ENCODE measurements at places on chromosomes 5 and 9.

- H3K36me3 ChIP-seq: no peaks in the 10 kb centered on the region
- H3K4me3 ChIP-seq: no peak overlapping the region
- DNase-seq: no peak
- H3K4me1 ChIP-seq: no peaks in the 10 kb centered on the region
- H3K27me3 ChIP-seq: no peaks in the 10 kb centered on the region
Observed at GRCh38 chr9:116403171-116403570, 249.6 kb downstream of the PAPPA start.

DNA sequence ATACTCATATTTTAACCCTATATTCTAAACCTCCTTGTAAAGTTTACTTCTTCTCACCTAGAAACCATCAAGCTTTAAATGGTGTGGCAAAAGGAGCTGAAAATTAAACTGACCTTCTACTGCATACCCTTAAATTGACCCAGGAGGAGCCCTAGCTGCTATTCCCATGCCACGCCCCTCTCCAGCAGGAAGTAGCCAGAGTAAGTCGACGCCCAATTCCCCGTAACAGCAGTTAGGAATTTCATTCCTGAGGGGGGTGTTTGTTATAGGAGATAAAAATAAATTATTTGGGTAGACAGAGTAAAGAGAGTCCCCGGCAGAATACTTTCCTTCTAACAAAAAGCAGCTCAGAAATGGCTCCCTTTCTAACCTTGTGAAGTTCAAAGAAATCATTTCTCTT lies 111.8 kb upstream of the FAM174A start:
- H3K4me3 ChIP-seq: no peak overlapping the region
- no peak for DNase-seq
- H3K36me3 ChIP-seq: no peaks in the 10 kb centered on the region
- H3K27me3 ChIP-seq: no peaks in the 10 kb centered on the region
- no peak overlapping the region for H3K27ac ChIP-seq

- H3K4me3 ChIP-seq: no peak overlapping the region
- H3K27ac ChIP-seq: no peak overlapping the region
- no peaks in the 10 kb centered on the region for H3K36me3 ChIP-seq
- no peaks in the 10 kb centered on the region for H3K4me1 ChIP-seq
Observed at GRCh38 chr9:120741701-120742100, 27.4 kb upstream of the MEGF9 start.

GRCh38 chr5:169426784-169427183 lies 125.8 kb upstream of the SLIT3 start:
- H3K4me1 ChIP-seq: no peaks in the 10 kb centered on the region
- H3K27ac ChIP-seq: no peak overlapping the region
- H3K36me3 ChIP-seq: no peaks in the 10 kb centered on the region
- no peak overlapping the region for H3K4me3 ChIP-seq

DNA sequence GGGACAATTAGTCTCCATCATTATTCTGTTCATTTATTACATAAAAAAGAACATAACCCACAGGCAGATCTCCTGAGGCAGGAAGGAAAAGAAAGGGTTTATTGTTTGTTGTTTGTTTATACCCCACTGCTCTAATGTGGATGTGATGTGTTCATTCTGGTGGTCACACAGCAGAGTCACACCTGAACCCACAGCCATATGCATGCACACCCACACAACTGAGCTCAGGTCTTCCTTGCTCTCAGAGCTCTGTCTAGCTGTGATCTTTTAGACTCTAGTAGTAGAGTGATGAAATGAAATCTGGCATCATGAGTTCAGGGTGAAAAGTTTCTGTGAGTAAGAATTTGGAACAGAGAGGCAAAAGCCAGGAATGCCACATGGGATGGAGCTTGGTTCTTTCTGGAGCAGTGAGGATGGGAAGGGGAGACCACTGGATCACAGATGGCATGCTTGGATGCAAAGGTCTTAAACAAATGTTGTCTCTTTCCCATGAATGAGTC lies 227.0 kb downstream of the PAPPA start:
- DNase-seq: no peak
- H3K36me3 ChIP-seq: no peaks in the 10 kb centered on the region
- H3K4me3 ChIP-seq: no peak overlapping the region
- H3K27me3 ChIP-seq: no peaks in the 10 kb centered on the region
- no peaks in the 10 kb centered on the region for H3K4me1 ChIP-seq

DNA sequence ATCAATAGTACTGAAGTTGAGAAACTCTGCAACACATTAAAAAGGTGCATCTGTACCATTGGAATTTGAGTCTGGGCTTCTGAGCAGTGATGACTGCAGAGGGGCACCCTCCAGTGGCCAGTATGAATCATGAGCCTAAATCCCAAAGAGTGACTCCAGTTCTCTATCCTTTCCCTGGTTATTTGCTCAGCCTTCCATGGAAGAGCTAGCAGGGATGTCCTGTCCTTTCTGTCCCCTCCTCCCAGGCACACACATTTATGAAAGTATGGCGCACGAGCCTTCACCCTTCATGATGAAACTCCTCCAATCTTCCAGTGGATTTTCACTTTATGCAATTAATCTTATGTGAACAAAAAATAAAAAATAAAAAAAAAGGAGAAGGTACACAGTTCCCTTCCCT lies 81.0 kb downstream of the ESM1 start:
- no peak for DNase-seq
- H3K36me3 ChIP-seq: peaks cover 2% of the 10 kb centered on the region
- H3K4me1 ChIP-seq: peaks cover 47% of the 10 kb centered on the region
- no peak overlapping the region for H3K4me3 ChIP-seq

DNA sequence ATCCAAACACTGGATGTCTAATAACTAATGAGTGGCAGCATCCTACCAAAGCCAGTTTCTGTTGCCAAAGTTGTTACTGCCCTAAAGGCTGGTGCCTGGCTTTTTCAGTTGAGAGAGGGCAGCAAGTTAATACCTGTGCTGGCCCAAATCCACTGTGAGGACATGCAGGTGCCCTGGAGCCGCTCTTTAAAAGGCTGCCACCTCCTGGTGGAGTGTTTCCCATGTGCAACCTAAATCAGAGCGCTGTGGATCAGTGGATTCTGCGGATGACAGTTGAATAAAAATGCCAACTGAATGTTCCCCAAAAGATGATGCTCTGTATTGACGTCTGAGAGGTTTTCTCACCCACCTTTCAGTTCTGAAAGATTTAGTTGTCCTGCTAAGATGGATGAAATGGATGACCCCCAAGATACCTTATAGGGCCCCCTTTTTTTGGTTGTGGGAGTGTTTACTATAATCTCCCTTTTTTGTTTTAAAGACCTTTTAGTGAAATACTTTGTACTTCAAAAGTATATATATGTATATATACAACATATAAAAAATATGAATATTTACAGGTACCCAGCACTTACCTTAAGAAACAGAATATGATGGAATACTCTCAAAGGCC lies 146.4 kb downstream of the EGFLAM start:
- no peak overlapping the region for H3K4me3 ChIP-seq
- H3K27me3 ChIP-seq: peaks cover 15% of the 10 kb centered on the region
- no peaks in the 10 kb centered on the region for H3K4me1 ChIP-seq
- no peaks in the 10 kb centered on the region for H3K36me3 ChIP-seq

GRCh38 chr9:110532908-110533665 lies 46.5 kb downstream of the SVEP1 start:
- no peak overlapping the region for H3K27ac ChIP-seq
- no peaks in the 10 kb centered on the region for H3K27me3 ChIP-seq
- DNase-seq: no peak
- H3K4me1 ChIP-seq: no peaks in the 10 kb centered on the region
- no peaks in the 10 kb centered on the region for H3K36me3 ChIP-seq

GRCh38 chr9:79028101-79028500 lies 543.7 kb upstream of the TLE4 start:
- DNase-seq: no peak
- no peak overlapping the region for H3K4me3 ChIP-seq
- no peaks in the 10 kb centered on the region for H3K36me3 ChIP-seq
- no peaks in the 10 kb centered on the region for H3K4me1 ChIP-seq

- no peak overlapping the region for H3K4me3 ChIP-seq
- peaks cover 1% of the 10 kb centered on the region for H3K36me3 ChIP-seq
- no peak for DNase-seq
- peaks cover 5% of the 10 kb centered on the region for H3K4me1 ChIP-seq
- H3K27ac ChIP-seq: no peak overlapping the region
- H3K27me3 ChIP-seq: no peaks in the 10 kb centered on the region
Observed at GRCh38 chr9:76116913-76117312, 226.4 kb downstream of the PCSK5 start.

DNA sequence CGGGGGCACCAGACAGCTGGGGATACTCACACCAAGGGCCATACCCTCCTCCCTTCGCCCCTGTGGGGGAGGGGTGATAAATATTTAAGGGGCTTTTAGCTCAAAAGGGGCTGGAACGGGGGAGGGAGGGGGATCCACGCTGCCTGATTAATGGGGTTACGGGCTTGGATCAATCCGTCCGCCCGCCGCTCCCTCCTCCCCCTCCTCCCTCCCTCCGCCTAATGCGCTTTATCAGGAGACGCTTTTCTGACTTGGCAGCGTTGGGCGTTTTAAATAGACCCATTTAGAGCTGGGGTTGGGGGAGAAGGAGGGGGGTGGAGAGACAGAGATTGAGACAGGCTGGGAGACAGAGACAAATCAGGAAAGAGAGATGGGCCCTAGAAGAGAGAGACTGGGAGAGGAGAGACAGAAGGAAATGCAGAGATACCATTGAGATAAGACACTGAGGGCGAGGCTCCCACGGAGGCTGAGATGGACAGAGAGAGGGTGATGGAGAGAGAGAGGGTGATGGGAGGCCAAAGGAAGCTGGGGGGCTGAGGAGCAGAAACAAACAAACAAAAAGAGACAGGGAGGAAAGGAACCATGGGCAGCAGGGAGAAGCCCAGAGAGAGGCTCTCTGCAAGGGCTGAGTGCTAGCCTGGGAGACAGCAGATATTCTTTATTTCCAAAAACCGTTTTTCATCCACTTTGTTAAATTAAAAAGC lies 10.3 kb downstream of the CNTFR start:
- no peak overlapping the region for H3K4me3 ChIP-seq
- H3K27ac ChIP-seq: no peak overlapping the region
- DNase-seq: no peak

DNA sequence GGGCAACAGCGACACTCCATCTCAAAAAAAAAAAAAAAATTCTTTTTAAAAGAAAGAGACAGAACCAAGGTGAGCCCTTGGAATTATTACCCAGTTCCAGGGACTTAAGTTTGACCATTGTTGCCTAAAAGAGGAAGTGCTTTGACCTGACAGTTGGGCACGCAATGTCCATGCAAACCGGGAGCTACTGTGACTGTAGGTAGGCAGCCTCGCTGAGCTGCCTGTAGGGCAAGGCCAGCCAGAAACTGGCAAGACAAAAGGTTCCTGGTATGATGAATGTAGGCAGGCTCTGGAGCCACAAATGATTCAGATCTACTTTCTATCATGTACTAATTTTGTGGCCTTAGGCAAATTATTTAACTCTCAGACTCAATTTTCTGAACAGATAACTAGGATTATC lies 334.8 kb upstream of the ZNF462 start:
- H3K4me3 ChIP-seq: no peak overlapping the region
- no peak overlapping the region for H3K27ac ChIP-seq
- H3K36me3 ChIP-seq: no peaks in the 10 kb centered on the region
- no peaks in the 10 kb centered on the region for H3K4me1 ChIP-seq

DNA sequence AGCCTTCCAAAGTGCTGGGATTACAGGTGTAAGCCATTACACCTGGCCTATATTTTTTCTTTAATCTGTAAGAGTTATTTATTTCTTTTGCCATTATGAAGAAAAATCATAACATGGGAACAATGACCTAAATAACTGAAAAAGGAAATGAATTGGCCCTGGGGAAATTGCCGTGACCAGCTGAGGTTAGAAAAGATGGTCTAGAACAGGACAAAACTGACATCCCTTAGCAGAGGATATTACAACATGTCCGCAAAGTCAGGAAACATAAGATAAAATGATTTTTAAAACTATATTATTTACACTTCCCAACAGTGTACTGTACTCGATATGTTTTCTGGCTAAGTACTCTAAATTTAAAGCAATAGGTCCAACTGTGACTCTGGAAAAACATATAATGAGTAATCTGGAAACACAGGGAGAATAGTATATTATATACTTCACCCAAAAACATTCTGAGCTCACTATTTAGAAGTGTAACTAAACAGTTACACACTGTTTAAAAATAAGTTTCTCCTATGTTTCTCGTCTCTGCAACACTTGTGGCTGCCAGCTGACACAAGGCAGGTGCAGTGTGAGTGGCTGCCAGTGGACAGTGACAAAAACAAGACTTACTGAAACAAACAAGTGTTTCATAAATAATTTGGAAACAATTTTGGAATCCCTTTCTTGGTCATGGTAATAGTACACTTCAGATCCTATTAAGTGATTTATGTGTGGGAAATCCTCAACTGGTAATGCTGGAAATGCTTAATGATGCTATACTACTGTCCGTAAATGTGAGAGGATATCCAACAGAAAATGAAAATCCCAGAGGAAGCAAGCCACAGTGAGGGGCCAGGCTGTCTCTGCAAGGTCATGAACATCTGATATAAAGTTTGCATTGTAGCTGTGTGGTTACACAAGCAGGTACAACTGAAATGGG lies 69.1 kb downstream of the C9orf85 start:
- H3K36me3 ChIP-seq: no peaks in the 10 kb centered on the region
- no peak overlapping the region for H3K27ac ChIP-seq
- no peak overlapping the region for H3K4me3 ChIP-seq

DNA sequence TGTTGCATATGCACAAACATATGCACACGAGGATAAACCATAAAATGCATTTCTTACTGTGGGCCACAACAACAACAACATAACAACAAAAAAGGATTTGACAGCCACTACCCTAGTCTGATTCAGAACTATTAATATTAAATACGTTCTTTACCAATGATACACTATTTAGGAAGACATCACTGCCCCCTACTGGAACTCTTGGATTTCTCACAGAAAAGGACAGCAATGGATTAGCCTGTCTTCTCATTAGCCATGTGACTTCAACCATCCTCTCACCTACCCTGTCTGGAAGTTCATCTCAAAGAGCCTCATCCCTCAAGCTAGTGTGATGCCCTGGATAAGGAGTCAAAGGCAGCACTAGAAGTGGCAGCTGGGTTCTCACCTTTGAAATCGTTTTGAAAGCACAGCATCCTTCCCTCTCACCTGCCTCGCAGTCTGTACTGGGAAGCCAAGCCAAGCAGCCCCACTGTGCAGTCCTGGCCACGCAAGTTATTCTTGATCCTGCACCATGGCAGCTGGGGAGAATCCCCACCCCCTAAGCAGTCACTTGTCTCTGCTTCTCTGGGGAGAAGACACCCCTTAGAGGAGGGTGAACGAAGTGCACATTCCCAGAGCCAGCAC lies 64.6 kb downstream of the SH3TC2 start:
- no peak overlapping the region for H3K27ac ChIP-seq
- H3K4me1 ChIP-seq: no peaks in the 10 kb centered on the region
- no peaks in the 10 kb centered on the region for H3K36me3 ChIP-seq
- no peak overlapping the region for H3K4me3 ChIP-seq
- H3K27me3 ChIP-seq: peaks cover 11% of the 10 kb centered on the region

Measured in activated T-helper 1 cell treated with anti-CD3 and anti-CD28 coated beads, Interleukin-12 subunit alpha, Interleukin-12 subunit beta, Interleukin-2, Interleukin-4 antibody, amounts not matched to agents 30 ng/mL and 10 ng/mL and 1 ng/mL, durations not matched to agents 14 hours and 24 hours and 36 hours (primary cell).